ENCODE measurements at places on chromosomes 1 and 21.
A peak's percentile ranks its signal among the peaks of the same experiment; 100 is the strongest.

GRCh38 chr1:248243204-248243603 is 12.0 kb downstream of the OR2M4 start:
- peak; percentile 26 for DNase-seq

DNA sequence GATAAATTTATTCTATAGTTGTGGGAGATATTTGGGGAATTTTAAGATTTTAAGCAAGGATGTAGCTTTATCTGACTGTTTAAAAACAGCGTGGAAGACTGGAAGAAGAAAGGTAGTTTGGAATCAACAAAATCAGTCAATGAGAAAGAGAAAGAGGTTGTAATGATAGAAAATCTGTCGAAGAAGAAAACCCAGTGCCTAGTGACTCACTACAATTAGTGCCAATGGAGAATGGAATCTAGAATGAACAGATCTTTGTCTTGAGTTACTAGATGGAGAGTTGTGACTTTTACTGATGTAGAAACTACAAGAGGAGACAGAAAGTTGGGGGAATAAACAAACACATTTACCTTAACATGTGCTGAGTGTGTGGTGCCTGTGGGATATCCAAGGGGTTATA is 577.8 kb upstream of the NR5A2 start:
- DNase-seq = no peak

DNA sequence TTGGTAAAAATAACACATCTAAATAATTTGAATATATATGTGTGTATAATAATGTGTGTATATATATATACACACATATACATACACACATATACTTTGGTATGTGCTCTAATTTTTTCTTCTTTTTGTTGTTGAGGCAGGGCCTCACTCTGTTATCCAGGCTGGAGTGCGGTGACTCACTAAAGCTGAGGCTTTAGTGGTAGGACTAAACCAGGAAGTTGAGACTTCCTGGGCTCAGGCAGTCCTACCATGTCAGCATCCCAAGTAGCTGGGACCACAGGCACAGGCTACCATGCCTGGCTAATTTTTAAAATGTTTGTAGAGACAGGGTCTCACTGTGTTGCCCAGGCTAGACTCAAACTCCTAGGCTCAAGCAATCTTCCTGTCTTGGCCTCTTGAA is 46.7 kb upstream of the CXADR start:
- DNase-seq = no peak

- DNase-seq = no peak
Observed at GRCh38 chr1:89125240-89125912, 538 bp downstream of the GBP2 start.

- no peak for DNase-seq
Observed at GRCh38 chr1:219379691-219380090, 206.0 kb downstream of the LYPLAL1 start.

- DNase-seq = no peak
Observed at GRCh38 chr1:154873321-154873950, 3.4 kb upstream of the KCNN3 start.

All from CD4-positive, alpha-beta T cell treated with Interleukin-12 subunit alpha and Interleukin-12 subunit beta, for 1 hour (primary cell).